ENCODE measurements at places on chromosomes 1 and 21. TPM values are rescaled to one million over a fixed set of nuclear protein-coding genes. Genes with fewer than 3 reads are reported as not detected.

The ERG gene
- 1.1 TPM for total RNA-seq

The IPO9 gene
- total RNA-seq: 13.9 TPM

The DAB1 gene
- total RNA-seq: 0.36 TPM

The MFAP2 gene
- total RNA-seq: 38.1 TPM

The HES3 gene
- total RNA-seq: not detected

The ATP6V1G3 gene
- total RNA-seq: not detected

The NUCKS1 gene
- 67.5 TPM for total RNA-seq

The AMY1C gene
- not detected for total RNA-seq

The TSPAN2 gene
- total RNA-seq: not detected

The PALMD gene
- 30.0 TPM for total RNA-seq
